ENCODE measurements at places on chromosomes 13 and 19.
A peak's percentile ranks its signal among the peaks of the same experiment; 100 is the strongest.

DNA sequence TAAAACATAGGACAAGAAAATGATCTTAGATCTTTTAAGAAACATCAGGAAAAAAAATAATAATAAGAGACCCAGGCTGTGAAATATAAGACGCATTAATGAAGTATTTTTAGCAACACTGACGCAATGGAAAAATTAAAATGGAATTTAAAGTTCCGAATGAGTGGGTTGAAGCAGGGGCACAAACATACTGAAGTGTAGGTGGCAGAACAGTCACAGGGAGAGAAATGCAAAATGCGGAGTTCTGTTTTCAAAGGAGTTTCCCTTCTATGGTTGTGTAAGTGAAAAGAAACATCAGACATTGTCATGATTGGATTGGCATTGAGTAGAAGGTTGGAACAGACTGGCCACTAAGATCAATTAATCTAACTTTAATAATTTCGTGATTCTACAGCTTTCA lies 159.8 kb downstream of the CYSLTR2 start:
- no peak for DNase-seq

- no peak for DNase-seq
Observed at GRCh38 chr13:25046274-25046984, 49.5 kb upstream of the PABPC3 start.

GRCh38 chr19:11423791-11424181 lies 4.7 kb upstream of the RGL3 start:
- DNase-seq: no peak

GRCh38 chr19:51441410-51442390 lies 16.6 kb downstream of the SIGLEC8 start:
- peak; percentile 94 for DNase-seq

DNA sequence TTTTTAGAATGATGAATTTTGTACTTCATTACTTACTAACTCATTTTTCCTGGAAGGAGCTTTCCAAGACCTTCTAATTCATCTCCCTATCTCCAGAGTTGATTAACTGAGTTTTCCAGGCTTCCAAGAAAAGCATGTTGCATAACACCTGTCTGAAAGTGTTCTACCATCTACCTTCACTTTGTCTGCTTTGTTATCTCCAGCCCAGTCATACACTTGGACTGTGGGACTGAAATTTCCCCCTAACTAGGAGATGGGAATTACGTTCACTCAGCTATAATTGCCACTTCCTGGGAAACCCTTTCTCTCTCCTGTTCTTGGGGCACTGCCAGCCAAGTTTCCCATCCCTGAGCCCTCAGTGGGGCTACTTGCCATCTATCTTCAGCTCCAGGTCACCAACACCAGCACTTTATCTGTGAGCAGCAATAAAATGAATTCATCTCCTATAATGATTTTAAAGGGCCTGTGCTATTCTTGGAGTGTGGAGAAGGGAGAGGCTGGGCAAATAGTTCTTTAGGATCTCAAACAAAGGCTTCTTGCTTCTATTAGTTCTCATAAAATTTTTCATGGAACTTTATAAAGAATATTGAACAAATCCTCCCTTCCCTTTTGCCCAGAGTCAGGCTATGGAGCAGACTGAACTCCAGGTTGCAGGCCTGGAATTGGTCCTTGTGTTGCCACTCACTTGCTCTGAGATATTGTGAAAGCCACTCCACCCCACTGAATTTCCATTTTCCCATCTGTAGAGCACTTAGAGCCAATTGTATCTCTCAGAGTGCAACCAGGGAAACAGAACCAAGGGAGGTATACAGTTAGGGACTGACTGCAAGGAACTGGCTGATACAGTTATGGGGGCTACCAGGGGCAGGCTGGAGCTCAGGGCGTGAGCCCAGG lies 17.8 kb upstream of the ATP12A start:
- no peak for DNase-seq

DNA sequence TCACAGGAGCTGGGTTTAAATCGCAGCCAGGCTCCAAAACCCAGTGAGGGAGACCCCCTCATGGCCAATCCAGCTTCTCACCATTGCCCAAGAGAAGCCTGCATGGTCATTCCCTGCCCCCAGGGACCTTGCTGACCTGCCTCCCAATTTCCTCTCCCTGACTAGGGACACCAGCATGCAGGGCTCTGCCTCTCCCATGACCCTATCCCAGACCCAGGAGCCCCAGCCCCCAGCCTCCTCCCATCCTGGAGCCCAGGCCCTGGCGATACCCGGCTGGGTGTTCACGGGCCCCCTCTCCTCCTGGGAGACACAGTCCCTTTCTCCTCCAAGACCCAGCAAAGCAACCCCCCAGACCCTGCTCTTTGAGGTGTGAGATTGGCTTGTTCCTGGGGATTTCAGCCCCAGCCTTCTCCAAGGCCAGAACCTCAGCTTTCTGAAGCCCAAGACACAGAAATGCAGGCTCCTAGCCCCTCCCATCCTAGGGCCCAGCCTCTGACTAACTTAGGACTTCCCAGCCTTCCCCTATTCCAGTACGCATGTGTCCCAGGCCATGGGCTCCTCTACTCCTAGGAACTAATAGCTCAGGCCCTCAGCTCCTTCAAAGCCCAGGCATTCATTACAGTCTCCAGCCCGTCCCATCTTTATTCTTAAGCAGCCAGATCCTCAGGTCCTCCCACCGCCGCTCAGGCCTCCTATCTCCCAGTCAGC lies 1.1 kb downstream of the GYS1 start:
- DNase-seq: no peak

DNA sequence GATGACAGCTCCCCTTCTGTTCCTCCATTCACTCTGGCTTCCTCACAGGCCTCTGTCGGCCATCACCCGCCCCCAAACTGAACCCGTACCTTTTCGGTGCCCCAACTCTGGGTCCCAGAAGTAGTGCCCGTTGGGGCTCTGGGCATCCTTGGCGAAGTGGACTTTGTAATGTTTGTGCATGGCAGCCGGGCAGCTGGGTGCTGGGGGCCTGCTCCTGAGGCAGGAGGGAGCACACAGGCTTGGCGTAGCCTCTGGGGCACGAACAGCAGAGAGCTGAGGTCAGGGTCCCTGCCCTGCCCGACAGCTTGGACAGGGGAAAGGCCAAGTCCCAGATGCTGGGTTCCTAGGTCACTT lies 834 bp downstream of the NKPD1 start:
- DNase-seq: no peak
